Activated CD4-positive, alpha-beta T cell treated with anti-CD3 and anti-CD28 coated beads for 36 hours (primary cell): ENCODE measurements at places on chromosomes 11 and 22.
A peak's percentile ranks its signal among the peaks of the same experiment; 100 is the strongest.

DNA sequence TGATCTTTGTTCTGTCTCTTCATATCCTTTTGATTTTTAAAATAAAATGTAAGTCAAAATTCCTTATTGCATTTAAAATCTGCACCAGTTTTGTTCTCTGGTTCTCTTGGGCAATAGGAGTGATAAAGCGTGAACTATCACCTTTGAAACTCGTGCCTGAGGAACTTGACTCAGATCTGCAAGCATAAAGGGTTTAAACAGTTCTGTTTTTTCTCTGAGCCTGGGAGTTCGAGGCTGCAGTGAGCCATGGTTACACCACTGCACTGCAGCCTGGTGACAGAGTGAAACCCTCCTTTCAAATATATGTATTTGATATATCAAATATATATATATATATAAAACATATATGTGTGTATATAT is 38.9 kb upstream of the CLMP start:
- H3K36me3 ChIP-seq, result no peaks in the 10 kb centered on the region
- H3K4me1 ChIP-seq, result peaks cover 18% of the 10 kb centered on the region
- H3K27me3 ChIP-seq, result no peaks in the 10 kb centered on the region
- DNase-seq, result no peak
- H3K27ac ChIP-seq, result peak overlapping the region; percentile 59
- no peak overlapping the region for H3K4me3 ChIP-seq

- DNase-seq, result no peak
- H3K4me3 ChIP-seq, result no peak overlapping the region
Observed at GRCh38 chr22:48431014-48431413, 1396.7 kb downstream of the BRD1 start.

DNA sequence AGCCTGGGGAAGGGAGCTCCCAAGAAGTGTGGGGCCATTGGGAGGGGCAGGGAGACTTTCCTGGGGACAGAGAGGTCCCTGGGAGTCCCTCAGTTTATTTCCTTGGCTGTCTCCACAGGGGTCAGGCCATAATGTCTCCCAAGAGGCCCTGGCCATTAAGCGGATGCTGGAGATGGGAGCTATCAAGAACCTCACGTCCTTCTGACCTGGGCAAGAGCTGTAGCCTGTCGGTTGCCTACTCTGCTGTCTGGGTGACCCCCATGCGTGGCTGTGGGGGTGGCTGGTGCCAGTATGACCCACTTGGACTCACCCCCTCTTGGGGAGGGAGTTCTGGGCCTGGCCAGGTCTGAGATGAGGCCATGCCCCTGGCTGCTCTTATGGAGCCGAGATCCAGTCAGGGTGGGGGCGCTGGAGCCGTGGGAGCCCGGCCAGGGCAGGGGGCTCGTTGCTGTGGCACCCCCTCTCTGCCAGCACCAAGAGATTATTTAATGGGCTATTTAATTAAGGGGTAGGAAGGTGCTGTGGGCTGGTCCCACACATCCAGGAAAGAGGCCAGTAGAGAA is 58.4 kb downstream of the ST3GAL4 start:
- no peaks in the 10 kb centered on the region for H3K27me3 ChIP-seq
- DNase-seq, result no peak
- no peak overlapping the region for H3K4me3 ChIP-seq
- peaks cover 5% of the 10 kb centered on the region for H3K4me1 ChIP-seq
- no peak overlapping the region for H3K27ac ChIP-seq
- peaks cover 4% of the 10 kb centered on the region for H3K36me3 ChIP-seq

- no peaks in the 10 kb centered on the region for H3K36me3 ChIP-seq
- no peak overlapping the region for H3K4me3 ChIP-seq
- no peak overlapping the region for H3K27ac ChIP-seq
- no peaks in the 10 kb centered on the region for H3K4me1 ChIP-seq
- no peak for DNase-seq
- peaks cover 8% of the 10 kb centered on the region for H3K27me3 ChIP-seq
Observed at GRCh38 chr11:86719781-86720463, 47.5 kb upstream of the ME3 start.

DNA sequence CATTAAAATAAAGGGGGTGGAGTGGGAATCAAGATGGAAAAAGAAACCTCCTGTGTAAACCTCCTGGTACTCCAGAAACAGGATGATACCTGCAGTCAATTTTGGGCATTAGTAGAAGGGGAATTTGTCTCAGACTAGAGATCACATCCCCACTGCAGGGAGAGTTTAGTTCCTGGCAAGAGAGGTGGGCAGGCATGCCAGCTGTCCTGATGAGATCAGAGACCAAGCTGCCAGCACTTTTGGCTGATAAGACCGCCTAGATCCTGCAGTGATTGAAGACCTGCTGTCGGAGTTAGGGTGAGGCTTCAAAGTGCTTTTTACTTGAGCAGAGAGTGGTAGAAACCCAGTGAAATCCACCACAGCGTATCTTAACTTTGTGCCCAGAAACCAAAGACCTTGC is 29.7 kb upstream of the NELL1 start:
- H3K4me1 ChIP-seq, result no peaks in the 10 kb centered on the region
- DNase-seq, result no peak
- H3K27ac ChIP-seq, result no peak overlapping the region
- H3K4me3 ChIP-seq, result no peak overlapping the region

- H3K4me3 ChIP-seq, result no peak overlapping the region
- H3K27me3 ChIP-seq, result no peaks in the 10 kb centered on the region
- H3K27ac ChIP-seq, result peak overlapping the region; percentile 74
- H3K36me3 ChIP-seq, result peaks cover 48% of the 10 kb centered on the region
- no peak for DNase-seq
Observed at GRCh38 chr11:106092446-106092845, 15.0 kb downstream of the AASDHPPT start.

GRCh38 chr11:19347911-19348310 is 107.2 kb upstream of the E2F8 start:
- peaks cover 68% of the 10 kb centered on the region for H3K27me3 ChIP-seq
- no peak overlapping the region for H3K27ac ChIP-seq
- DNase-seq, result no peak
- no peaks in the 10 kb centered on the region for H3K36me3 ChIP-seq
- peaks cover 5% of the 10 kb centered on the region for H3K4me1 ChIP-seq
- H3K4me3 ChIP-seq, result no peak overlapping the region

DNA sequence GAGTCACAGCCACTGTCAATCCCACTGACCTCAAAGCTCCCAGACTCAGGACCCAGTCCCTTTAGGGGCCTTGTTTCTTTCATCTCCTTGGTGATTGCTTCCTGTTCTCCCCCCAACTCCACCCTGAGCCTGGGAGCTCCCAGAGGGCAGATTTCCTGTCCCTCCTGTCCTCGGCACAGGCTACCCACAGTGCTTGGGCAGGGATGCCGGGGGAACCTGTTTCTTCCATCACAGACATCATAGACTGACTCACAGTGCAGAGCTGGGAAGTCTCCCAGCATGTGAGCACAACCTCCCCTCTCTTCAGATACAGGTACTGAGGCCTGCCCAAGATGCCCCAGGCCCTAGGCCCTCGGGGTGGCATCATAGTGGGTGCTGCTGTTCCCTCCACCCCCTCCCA is 16.6 kb downstream of the TRIM29 start:
- H3K27me3 ChIP-seq, result no peaks in the 10 kb centered on the region
- no peaks in the 10 kb centered on the region for H3K36me3 ChIP-seq
- no peak overlapping the region for H3K4me3 ChIP-seq
- no peak for DNase-seq
- no peaks in the 10 kb centered on the region for H3K4me1 ChIP-seq
- H3K27ac ChIP-seq, result no peak overlapping the region

- no peak overlapping the region for H3K4me3 ChIP-seq
- no peaks in the 10 kb centered on the region for H3K36me3 ChIP-seq
- no peak overlapping the region for H3K27ac ChIP-seq
- H3K4me1 ChIP-seq, result no peaks in the 10 kb centered on the region
- DNase-seq, result no peak
- H3K27me3 ChIP-seq, result peaks cover 2% of the 10 kb centered on the region
Observed at GRCh38 chr11:123672568-123672967, 18.1 kb upstream of the SCN3B start.

GRCh38 chr22:23578306-23578705 is 1.8 kb downstream of the IGLL1 start:
- no peak overlapping the region for H3K4me3 ChIP-seq
- peaks cover 2% of the 10 kb centered on the region for H3K4me1 ChIP-seq
- no peak for DNase-seq
- H3K36me3 ChIP-seq, result no peaks in the 10 kb centered on the region
- H3K27me3 ChIP-seq, result peaks cover 33% of the 10 kb centered on the region

GRCh38 chr11:2975594-2975993 is 16.5 kb downstream of the NAP1L4 start:
- peaks cover 57% of the 10 kb centered on the region for H3K36me3 ChIP-seq
- H3K4me1 ChIP-seq, result peaks cover 27% of the 10 kb centered on the region
- no peak overlapping the region for H3K27ac ChIP-seq
- H3K4me3 ChIP-seq, result no peak overlapping the region

- no peaks in the 10 kb centered on the region for H3K27me3 ChIP-seq
- peaks cover 4% of the 10 kb centered on the region for H3K4me1 ChIP-seq
- H3K4me3 ChIP-seq, result no peak overlapping the region
- no peak overlapping the region for H3K27ac ChIP-seq
Observed at GRCh38 chr22:41598081-41598480, 8.4 kb upstream of the PMM1 start.

DNA sequence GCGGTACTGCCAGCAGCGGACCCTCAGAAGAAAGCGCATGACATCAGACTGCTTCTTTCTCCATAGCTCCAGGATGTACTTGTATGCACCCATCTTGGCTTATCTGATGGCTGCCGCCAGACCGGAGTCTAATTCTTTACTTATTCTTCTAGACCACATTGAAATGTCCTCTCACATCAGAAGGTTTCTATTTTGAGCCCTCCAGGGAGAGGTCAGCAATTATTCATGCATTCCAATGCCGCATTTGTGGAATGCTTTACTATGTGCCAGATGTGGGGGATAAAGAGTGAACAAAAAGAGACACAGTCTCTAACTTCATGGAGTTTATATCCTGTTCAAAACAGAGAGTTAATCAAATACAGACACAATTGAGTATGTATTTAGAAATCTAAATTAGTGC is 230.1 kb downstream of the MIAT start:
- no peak for DNase-seq
- no peaks in the 10 kb centered on the region for H3K4me1 ChIP-seq
- H3K27me3 ChIP-seq, result peaks cover 8% of the 10 kb centered on the region
- no peak overlapping the region for H3K27ac ChIP-seq
- no peak overlapping the region for H3K4me3 ChIP-seq

DNA sequence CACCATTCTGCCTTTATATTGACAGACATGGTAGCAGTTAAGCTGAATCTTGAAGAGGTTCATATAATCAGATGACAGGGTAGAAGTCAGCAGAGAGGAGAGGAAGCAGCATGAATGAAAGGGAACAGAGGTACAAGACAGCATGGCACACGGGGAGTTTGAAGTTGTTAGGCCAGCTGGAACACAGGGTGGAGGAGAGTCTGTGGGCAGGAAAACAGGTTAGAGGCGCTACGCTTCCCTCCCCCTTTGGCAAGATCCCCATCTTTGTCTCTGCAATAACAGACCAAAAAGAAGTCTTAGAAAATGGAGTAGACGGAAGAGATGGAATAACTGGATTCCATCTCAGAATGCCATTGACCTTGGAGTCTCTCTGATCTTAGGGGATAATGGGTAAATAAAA is 20.0 kb upstream of the NDUFC2 start:
- H3K27me3 ChIP-seq, result no peaks in the 10 kb centered on the region
- no peak for DNase-seq
- no peak overlapping the region for H3K4me3 ChIP-seq
- peaks cover 32% of the 10 kb centered on the region for H3K36me3 ChIP-seq
- H3K4me1 ChIP-seq, result peaks cover 4% of the 10 kb centered on the region

DNA sequence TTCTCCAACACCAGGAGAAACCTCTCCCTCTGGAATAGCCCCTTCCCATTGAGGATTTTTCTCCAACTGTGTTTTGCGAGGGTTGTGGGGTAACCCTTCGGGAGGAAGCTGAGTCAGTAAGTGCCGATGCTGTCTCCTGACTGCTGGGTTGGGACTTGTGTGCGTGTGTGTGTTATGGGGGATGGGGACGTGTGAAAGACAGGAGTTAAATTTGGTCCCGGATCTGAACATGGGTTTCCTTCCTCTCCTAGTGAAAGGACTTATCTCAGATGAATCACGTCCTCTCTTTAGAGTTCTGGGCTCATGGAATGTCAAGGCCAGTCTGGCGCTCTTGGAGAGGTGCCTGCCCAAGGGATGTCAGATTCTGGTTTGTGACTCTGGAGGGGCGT is 33.3 kb downstream of the KIAA1671 start:
- H3K4me1 ChIP-seq, result peaks cover 6% of the 10 kb centered on the region
- no peak overlapping the region for H3K4me3 ChIP-seq
- DNase-seq, result no peak
- H3K27me3 ChIP-seq, result peaks cover 9% of the 10 kb centered on the region
- no peaks in the 10 kb centered on the region for H3K36me3 ChIP-seq

DNA sequence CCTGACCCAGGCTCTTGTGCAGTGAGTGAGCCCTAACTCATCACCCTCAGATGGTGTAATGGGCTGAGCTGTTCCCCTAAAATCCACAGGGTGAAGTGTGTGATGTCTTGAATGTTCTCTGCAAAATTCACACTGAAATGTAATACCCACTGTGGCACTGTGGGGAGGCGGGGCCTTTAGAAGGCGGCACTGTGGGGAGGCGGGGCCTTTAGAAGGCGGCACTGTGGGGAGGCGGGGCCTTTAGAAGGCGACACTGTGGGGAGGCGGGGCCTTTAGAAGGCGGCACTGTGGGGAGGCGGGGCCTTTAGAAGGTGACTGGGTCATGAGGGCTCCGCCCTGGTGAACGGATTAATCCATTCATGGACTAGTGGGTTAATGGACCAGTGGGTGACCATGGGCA is 33.0 kb downstream of the CHID1 start:
- peak; percentile 61 for DNase-seq
- no peak overlapping the region for H3K27ac ChIP-seq
- no peaks in the 10 kb centered on the region for H3K4me1 ChIP-seq
- H3K4me3 ChIP-seq, result no peak overlapping the region
- no peaks in the 10 kb centered on the region for H3K27me3 ChIP-seq
- H3K36me3 ChIP-seq, result peaks cover 34% of the 10 kb centered on the region

DNA sequence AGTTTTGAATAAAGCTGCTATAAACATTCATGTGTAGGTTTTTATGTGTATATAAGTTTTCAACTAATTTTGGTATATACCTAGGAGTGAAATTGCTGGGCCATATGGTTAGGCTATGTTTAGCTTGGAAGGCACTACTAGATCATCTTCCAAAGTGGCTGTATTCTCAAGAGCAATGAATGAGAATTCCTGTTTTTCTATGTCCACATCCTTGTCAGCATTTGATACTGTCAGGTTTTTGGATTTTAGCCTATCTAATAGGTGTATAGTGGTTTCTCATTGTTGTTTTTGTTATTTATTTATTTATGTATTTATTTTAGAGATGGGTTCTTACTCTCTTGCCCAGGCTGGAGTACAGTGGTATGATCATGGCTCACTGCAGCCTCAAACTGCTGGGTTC is 26.3 kb upstream of the CLTCL1 start:
- no peaks in the 10 kb centered on the region for H3K27me3 ChIP-seq
- DNase-seq, result no peak
- H3K27ac ChIP-seq, result no peak overlapping the region
- peaks cover 2% of the 10 kb centered on the region for H3K36me3 ChIP-seq
- no peak overlapping the region for H3K4me3 ChIP-seq
